ENCODE measurements at places on chromosomes 2 and 18.

GRCh38 chr2:36338827-36339145 lies 16.8 kb upstream of the CRIM1 start:
- DNase-seq, result no peak

GRCh38 chr2:107027205-107027604 lies 141.2 kb upstream of the ST6GAL2 start:
- DNase-seq, result peak; percentile 17

DNA sequence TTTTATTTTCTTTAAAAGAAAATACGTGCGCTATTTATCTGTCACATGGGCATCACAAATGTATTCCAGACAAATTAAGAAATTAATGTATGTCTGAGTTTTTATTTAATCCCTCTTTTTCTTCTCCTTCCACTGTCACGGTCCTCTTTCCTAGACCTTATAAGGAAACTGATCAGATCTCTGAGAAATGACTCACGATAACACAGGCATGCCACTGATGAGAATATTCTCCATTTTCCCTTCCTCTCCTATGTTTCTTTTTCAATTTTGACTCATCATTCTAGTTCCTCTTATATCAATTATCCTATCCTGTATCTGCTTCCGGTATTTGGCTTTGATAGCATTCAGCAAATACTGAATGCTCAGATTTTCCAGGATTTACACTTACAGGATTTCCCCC lies 121.8 kb downstream of the DSC3 start:
- no peak for DNase-seq

GRCh38 chr2:183014005-183014404 lies 24.3 kb downstream of the NCKAP1 start:
- DNase-seq, result no peak

DNA sequence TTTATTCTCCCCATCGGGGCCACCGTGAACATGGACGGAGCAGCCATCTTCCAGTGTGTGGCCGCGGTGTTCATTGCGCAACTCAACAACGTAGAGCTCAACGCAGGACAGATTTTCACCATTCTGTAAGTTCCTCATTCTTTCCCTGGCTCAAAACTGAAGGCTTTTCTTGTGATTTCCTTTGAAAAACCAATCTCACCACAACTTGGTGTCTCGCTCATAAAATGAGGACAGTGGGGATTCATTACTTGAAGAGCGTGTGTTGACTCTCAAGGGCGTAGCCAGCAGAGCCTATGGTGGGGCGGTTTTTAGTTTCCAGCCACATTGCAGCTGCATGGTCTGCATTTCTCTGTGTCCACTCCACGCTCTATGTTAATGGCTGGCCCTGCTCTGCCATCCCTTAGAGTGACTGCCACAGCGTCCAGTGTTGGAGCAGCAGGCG lies 29.0 kb downstream of the SLC1A4 start:
- no peak for DNase-seq

DNA sequence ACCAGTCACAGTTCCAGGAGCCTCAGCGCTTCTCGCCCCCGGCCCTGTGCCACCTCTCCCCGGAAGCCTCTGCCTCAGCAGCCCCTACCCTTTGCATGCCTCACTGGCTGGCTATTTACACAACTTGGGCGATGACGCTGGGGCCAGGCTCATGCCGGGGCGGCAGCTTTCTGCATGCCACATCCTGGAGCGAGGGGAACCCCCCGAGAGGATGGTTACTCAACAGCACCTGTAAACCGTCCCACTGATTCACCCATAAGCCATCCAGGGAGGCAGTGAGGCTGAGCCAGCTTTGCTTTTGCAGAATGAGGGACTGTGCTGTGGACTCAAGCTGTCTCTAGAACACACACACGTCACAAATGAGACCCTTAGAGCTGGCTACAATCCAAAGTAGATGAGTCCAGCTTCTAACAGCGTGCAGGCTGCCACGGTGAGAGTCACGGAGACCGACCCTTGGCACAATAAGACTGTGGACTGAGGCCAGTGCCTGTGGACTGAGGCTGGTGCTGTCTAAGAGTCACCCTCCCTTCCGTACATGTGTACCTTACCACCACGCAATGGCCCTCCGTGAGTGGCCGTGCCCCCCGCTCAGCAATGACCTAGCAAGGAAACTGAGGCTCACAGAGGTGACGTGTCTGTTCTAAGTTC lies 45.6 kb upstream of the ODC1 start:
- DNase-seq, result peak; percentile 52

- DNase-seq, result peak; percentile 83
Observed at GRCh38 chr18:63409301-63409700, 13.0 kb downstream of the VPS4B start.

DNA sequence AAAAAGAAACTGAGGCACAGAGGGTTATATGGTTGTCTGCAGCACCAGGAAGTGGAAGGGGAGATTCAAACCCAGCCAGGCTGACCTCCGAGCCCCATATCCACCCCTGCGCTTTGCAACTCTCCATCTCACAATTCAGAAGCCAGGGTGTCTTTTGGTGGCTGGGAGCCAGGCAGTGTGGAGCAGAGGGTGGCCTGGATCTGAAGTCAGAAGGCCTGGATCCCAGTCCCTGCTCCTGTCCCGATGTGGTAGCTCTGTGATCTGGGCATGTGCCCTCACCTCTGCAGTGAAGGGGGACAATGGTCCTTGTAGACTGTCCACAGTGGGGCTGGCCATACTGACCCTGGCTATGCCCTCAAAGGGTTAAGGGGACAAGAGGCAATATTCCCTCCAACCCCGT lies 57.0 kb downstream of the CIB4 start:
- no peak for DNase-seq

DNA sequence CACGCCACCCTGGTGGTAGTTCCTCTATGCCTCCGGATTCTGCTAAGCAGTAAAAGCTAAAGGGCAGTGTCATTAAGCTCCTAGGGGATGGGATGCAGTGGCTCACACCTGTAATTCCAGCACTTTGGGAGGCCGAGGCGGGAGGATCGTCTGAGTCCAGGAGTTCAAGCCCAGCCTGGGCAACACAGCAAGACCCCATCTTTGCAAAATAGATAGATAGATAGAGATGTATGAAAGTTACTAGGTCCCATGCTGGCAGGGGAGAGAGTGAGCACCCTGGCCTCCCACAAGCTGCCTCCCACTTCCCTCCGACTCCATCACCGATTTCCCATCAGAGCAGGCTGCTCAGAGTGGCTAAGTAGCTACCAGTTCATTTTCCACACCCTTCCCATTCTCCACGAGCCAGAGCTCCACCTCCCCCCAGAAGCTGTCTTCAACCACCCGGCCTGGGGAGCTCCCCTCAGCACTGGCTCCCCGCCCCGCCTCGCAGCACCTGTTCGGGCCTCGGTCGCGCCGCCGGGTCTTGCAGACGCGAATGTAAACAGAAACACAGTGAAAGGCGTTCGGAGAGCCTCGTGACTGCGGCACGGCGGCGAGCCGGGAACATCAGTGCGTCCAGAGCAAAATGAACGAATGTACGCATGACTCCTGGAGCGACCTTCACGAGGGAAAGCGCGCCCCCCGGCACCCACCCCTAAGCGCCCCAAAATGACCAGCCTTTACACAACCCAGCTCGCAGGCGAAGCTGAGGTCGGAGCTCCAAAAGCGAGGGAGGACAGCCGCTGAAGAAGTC lies 598 bp upstream of the CEP68 start:
- no peak for DNase-seq

GRCh38 chr18:21632393-21632792 lies 20.3 kb downstream of the SNRPD1 start:
- no peak for DNase-seq

DNA sequence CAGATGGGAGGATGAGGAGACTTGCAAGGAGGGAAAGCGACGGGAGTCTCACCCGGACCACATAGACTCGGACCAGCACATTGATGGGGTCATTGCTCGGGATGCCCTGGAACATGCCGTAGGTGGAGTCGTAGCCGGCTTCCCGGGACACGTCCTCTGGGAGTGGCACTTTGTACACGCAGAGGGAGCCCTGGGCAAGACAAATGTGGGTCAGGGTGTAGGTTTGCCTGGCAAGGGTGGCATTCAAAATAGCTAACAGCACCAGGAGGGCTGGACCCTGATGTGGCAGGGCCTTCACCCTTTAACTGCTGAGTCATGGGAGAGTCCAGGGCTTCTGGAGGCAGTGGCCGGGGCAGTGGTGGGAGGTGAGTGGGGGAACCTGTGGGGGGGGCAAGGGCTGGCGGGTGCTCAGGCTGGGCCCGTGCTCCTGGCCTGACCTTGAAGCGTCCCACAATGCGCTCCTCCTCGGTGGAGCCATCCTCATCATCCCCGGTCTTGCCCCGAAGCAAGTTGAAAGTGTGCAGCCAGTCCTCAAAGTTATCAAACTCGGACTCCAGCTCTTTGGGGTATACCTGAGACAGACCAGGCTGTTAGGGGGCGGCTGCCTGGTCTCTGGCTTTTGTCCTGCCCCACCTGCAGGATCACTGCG lies 11.1 kb downstream of the OTOF start:
- no peak for DNase-seq

GRCh38 chr2:80545420-80546210 lies 241.1 kb upstream of the LRRTM1 start:
- DNase-seq, result no peak

GRCh38 chr2:46211461-46211860 lies 85.7 kb upstream of the EPAS1 start:
- DNase-seq, result no peak

DNA sequence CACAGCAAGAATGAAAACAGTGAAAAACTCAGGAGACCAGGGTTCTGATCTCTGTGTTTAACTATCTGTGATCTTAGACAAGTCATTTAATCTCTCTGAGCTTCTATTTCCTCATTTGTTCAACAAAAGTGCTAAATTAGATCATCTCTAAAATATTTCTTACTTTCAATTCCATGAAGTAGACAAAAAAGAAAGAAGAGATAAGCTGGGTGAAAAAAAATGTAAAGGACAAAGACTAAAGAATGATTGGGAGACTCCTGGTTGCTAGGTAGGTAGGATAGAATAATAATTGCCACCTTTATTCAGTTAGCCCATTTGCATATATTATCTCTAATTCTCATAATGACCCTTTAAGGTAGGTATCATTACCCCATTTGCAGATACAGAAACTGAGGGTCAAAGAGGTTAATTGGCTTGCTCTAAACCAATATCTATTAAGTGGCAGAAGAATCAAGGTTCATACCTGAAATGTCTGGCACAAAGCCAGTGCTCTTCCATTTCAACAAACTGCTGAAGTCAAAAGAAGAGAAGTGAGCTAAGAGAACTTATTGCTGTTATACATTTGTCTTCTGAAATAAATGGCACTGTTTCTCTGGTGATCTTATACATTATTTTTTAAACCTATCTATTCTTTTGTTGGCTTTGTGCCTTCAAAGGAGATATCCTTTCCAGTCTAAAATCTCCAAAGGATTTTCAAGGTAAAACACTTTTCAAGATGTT lies 141.7 kb downstream of the OTX1 start:
- DNase-seq, result no peak

GRCh38 chr2:199989822-199990221 lies 34.4 kb downstream of the MAIP1 start:
- no peak for DNase-seq

- no peak for DNase-seq
Observed at GRCh38 chr2:42072349-42073118, 24.7 kb downstream of the PKDCC start.

GRCh38 chr2:105328281-105329196 lies 996 bp downstream of the TGFBRAP1 start:
- peak; percentile 53 for DNase-seq

GRCh38 chr2:3142961-3143571 lies 234.6 kb downstream of the EIPR1 start:
- DNase-seq, result no peak

DNA sequence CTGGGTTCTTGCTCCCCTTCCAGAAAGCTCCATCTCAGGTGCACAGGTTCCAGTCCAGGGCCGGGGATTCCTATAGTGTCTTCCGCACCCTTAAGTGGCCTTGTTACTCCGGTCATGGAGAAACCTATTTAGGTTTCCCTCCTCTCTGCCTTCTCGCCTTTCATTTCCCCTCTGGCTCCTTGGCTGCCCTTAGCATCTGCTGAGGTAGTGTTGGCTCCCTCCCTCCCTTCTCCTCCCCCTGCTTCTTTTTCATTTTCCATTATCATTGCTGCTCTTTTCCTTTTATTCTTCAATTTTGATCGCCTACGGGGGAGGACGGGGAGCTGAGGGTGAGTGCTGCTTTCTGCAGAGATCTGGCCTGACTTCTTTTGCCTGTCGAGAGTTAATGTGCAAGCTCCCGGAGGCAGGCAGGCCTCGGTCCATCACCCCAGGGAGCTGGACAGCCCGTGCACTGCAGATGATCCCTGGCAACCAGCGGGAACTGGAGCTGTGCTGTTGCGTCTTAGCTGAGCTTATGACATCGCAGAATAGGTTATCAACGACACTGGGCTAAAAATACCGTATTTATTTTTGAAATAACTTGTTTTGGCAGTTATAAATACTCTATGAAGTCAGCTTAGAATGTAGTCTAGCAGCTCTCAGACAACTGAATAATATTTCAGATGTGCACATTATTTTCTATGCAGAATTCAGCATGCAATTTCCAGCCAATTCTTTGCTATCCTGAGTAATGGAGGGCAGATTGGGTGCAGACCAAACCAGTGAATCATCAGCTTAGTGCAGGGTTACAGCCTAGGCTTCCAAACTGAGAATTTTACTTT lies 141.9 kb downstream of the SLC4A3 start:
- peak; percentile 46 for DNase-seq

DNA sequence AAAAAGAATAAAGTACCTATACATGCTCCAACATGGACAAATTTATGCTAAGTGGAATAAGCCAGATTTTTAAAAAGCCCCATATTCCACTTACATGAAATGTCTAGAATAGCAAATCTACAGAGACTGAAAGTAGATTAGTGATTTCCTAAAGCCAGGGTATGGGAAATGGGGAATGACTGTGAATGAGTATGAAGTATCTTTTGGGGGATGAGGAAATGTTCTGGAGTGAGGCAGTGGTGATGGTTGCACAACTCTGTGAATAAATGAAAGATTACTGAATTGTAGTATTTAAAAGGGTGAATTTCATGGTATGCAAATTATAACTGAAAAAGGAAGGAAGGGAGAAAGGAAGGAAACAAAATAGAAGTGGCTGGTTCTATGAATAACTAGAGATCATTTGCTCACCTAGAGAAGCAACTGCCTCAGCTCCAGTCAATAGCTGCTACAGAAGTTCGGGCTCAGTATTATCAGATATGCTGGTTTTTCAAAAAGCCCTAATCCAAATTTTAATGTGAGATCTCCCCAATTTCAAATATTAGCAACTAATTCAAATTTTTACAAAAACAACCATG lies 39.3 kb downstream of the MAP3K2 start:
- DNase-seq, result peak; percentile 67

GRCh38 chr2:1011006-1011405 lies 60.4 kb downstream of the SNTG2 start:
- DNase-seq, result no peak

GRCh38 chr2:216017365-216017764 lies 4.0 kb upstream of the MREG start:
- DNase-seq, result peak; percentile 31

GRCh38 chr2:237405006-237405559 lies 8.9 kb downstream of the COL6A3 start:
- peak; percentile 91 for DNase-seq

- DNase-seq, result no peak
Observed at GRCh38 chr2:43840965-43841364, 2.2 kb downstream of the ABCG8 start.

DNA sequence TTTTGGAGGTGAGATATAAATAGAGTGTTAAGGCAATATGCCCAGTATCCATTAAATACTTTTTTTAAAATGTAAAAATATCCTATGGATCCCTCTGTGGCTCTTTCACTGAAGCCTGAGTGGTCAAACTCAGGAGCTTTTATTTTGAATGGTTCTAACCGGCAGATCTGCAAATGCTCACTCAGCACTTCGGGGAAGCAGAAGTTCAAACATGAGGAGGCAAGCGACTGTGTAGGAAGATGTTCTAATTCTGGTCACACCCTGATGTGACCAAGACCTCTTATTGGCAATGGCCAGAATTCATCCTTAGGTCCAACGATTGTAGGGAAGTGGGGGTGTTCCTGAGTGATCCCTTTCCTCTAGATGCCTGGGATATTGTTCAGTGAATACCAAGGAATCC lies 168.8 kb downstream of the CDCA7 start:
- DNase-seq, result no peak
